Renal cortex interstitium (tissue), 15 donors: ENCODE measurements at places on chromosomes 4 and X. TPM values are rescaled to one million over a fixed set of nuclear protein-coding genes. Genes with fewer than 3 reads are reported as not detected.

CDS1 gene
- polyA plus RNA-seq, result 28.4 TPM

DNA sequence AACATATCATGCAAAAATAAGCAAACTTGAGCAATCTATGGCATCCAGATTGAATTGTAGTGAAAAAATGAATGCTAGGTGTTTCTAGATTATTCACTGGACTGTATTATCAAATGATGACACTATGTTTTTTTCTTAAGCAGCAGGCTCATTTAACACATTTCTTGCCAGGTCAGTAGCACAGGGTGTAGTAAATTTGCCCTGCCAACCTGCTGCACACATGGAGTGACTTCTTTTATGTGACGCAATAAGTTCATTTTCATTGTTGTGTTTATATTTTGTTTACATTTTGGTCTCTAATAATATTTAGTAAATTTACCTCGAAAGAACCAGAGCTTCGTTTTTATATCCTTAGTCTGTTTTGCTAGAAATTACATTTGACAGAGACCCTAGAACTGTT lies 9.5 kb downstream of the VBP1 start:
- DNase-seq, result no peak

- no peak for DNase-seq
Measured at GRCh38 chr4:92059615-92060014, 244.2 kb upstream of the GRID2 start.

GRCh38 chr4:152094970-152095700 lies 334.3 kb upstream of the GATB start:
- no peak for DNase-seq

- DNase-seq, result no peak
Measured at GRCh38 chr4:105145903-105146275, 787 bp upstream of the TET2 start.

DNA sequence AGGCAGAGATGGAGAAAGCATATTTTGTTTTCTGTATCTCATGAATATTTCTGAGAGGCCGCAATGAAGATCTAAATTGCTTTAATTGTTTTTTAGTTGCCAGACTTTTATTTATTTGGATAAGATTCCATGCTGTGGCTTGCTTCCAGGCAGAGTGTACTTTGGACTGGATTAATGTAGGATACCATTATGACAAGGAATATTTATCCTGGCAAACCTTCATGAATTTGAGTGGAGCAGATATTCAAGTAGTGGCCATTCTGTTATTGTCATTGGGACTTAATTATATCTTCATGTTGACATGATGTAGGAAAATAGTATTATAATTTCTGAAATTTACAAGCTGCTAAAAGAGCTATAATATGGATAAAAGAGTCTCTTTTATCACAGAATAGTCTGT lies 182.9 kb downstream of the C4orf33 start:
- DNase-seq, result no peak

DNA sequence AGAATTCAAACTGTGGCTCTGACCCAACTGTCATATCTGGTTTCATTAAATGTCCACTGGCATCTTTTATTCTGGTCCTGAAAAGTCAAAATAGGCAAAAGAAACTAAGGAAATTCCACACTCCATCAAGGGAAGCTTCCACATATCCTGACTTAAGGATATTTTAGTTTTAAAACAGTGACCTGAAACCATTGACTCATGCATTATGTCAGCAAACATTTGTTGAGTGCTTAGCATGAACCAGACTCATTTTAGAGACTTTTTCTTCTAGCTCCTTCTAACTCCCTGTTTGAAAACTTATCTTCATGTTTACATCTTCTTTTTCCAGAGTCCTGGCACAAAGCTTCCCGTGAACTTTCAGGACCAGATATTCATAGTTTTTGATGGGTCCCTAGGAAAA lies 6.9 kb upstream of the CXCL1 start:
- no peak for DNase-seq

SLC10A4 gene
- 0.30 TPM for polyA plus RNA-seq

CXCL8 gene
- 4.3 TPM for polyA plus RNA-seq

TNIP3 gene
- polyA plus RNA-seq, result 1.7 TPM
